ENCODE measurements at places on chromosomes 7 and 10.

DNA sequence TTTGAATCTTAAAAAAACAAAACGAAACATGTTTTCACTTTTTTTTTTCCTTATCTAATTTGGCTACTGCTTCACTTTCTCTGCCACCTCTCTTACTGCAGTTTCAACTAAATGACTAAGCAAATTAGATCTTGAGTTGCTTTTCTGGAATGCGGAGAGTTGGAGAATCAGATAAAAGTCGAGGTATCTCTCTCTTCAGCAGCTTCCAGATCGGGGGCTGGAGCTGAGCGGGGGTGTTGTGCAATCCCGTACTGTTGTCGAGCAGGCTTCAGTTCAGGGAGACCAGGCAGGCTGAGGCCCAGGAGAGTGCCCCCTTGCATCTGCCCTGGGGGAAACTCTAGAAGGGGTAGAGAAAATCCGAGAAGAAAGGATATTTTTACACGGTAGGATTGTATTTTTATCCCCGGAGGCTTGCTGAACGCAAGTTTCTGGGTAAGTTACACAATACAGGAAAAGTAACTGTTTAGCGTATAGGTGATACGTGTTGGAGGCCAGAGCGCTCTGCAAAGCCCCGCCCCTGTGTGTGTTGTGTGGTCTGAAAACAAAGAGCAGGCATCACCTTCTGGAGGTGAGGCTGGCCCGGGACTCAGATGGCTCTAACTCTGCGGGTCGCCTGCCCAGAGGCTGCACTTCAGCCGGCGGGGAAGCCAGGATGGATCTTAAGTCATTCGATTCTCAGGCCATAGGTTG lies 116.6 kb downstream of the KLF6 start:
- peak; percentile 62 for DNase-seq

DNA sequence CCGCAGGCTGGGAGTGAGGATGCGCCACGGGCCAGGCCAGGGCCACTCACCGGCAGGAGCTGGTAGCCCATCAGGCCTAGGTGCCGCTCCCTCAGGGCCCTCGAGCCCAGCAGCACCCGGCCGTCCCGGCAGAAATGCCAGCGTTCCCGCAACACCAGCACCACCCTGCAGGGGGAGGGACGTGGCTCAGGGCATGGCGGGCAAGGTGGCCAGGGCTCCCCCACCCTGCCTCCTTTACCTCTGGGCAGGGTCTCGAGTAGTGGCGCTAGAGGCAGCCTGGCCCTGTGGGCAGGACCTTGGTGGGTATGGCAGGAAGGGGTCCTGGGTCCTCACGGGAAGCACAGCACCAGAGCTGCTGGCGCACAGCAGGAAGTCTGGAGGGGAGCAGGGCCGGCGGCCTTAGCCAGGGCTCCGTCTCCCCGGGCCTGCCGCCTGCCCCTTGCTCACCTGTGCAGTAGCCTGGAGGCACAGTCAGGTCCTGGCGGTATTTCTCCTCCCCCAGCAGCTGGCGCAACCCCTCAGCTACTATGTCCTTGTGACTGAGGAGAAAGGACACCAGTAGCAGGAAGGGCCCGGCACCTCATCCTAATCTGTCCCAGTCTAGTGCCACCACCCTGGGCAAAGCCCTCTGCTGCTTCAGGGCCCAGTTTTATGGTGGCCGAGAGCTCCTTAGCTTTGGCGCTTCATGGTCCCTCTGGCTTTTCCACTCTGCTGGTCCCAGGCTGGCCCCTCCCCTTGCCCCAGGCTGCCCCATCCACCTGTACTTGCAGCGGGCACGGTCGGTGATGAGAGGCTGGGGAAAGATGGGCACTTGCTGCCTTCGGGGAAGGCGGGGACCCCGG lies 3.5 kb downstream of the FASTK start:
- DNase-seq, result no peak

DNA sequence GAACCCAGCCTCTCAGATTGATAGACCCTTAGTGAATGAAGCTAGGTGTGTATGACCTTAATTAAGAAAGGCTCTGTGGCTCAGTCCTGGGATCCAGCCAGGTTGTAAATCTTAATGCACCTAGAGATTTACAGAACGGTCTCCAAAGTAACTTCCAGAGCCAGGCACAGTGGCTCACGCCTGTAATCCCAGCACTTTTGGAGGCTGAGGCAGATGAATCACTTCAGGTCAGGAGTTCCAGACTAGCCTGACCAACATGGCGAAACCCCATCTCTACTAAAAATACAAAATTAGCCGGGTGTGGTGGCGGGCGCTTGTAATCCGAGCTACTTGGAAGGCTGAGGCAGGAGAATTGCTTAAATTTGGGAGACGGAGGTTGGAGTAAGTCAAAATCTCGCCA lies 24.3 kb downstream of the CALHM2 start:
- no peak for DNase-seq

DNA sequence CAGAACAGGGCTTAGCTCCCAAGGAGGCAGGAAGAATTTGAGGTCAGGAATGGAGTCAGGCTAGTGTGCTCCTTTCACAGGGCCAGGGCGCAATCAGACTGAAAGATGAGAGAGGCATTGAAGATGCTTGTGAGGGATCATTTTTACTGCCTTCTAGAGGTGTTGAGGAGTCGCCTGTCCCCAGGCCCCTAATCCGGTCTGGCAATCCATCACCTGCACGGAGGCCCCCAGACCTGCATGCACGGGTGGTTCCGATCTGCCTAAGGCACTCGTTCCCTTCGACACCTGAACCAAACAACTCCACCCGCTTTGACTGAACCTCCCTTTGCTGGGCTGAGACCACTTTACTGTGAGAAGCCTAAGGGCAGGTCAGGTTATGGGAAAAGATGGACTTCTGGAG lies 8.0 kb downstream of the FOXI2 start:
- DNase-seq, result no peak

GRCh38 chr7:27164045-27164366 lies 1.3 kb downstream of the HOXA9 start:
- DNase-seq, result no peak

- no peak for DNase-seq
Measured at GRCh38 chr10:80596391-80597257, 58.9 kb downstream of the SH2D4B start.

GRCh38 chr7:42319631-42320030 lies 82.6 kb upstream of the GLI3 start:
- no peak for DNase-seq

DNA sequence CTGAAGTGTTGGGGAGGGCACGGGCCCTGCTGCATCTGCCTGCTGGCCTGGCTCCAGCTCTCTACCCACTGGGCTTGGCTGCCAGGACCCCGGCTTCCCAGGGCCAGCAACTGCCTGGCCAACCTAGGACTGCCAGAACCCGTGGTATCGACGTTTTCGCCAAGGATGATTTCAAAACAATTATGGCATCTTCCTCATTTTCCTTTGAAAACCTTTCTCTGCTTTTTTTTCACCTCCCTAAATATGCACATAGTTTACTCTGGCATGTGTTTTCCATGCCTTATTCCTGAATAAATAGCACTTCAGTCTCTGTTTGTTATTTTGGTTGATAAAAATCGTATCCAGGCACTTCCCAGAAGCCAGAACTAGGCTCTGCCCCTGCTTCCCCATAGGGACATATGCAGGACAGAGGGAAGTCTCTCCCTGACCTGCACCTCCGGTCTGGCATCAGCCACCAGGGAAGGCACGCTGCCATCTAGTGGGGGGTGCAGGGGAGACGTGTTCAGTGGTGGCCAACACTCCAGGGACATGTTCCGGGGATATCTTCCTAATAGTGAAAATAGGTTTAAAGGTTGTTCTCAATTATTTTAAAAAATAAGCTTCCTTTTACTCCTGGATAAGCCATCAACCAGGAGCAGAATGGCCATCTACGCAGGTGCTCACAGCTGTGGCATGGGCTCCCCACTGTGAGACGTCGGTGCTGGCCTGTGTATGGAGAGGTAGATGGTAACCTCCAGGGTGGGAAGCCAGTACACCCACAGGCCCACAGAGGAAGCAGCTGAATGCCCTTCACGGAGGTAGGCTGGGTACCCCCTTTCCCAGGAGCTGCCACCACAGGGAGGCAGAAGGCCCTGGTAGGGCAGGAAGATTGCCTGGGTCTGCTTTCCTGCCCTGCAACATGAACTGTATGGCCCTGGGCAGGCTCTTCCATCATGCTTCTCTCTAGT lies 30.7 kb upstream of the ANTXRL start:
- DNase-seq, result no peak

DNA sequence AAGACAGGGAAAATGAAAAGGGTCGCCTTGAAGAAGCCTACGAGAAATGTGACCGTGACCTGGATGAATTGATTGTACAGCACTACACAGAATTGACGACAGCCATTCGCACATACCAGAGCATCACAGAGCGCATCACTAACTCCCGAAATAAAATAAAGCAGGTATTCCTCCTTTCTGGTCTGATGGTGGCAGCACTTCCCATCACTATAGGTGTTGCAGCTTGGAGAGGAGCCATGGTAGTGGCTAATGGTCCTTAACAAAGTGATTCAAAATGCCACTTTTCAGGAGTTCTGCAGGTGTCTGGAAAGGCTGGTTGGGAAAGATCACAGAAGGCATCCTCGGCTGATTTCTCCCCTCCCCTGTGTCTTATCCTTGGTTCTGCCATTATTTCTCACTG lies 22.1 kb downstream of the EXOC4 start:
- DNase-seq, result no peak

DNA sequence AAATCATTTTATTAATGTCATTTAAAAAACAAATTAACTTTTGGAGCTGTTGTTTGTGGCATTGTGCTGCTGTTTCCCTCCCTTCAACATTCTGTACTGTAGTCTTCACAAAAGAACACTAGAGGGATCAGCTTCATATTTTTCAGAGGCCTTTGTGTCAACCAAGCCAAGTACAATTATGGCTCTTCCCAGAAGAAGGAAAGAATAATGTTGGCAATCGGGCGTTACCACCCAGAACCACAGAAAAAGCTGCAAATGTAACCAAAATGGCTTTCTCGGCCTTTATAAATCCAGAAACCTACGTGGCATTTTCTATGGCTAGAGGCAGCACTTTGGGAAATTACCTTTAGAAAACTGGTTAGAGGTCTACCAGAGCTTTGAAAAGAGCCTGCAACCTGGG lies 98.8 kb upstream of the COL1A2 start:
- DNase-seq, result peak; percentile 77

DNA sequence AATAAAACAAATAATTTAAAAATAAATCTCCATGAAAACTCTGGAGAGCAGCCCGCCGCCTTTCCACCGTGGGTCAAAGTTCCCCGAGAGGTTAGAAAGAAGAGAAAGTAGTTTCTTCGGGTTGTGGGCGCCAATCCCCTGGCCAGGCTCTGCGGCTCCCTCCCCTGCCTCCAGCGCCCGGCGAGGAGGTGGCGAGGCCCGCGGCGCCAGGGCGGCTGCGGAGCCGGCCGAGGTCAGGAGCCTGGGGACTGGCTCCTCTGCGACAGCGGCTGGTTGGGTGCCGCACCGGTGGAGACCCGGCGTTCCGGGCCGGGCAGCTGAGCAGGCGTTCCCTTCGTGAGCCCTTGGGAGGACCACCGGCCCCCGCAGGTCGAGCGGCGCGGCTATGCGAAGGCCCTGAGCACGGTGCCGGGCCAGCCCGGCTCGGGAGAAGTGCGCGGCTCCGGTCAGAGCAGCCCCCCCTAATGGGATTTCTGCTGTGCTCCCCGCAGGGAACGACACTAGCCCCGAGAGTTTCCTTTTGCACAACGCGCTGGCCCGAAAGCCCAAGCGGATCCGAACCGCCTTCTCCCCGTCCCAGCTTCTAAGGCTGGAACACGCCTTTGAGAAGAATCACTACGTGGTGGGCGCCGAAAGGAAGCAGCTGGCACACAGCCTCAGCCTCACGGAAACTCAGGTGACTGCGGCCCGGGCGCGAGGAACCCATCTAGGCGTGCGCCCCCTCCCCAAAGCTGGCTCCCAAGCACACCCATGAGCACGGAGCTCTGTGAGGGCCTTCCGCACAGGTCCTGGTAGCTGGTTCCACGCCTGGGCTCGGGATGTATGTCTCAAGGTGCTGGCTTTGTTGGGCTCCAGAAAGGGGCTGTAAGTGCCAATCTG lies 2.8 kb downstream of the EMX2 start:
- no peak for DNase-seq

DNA sequence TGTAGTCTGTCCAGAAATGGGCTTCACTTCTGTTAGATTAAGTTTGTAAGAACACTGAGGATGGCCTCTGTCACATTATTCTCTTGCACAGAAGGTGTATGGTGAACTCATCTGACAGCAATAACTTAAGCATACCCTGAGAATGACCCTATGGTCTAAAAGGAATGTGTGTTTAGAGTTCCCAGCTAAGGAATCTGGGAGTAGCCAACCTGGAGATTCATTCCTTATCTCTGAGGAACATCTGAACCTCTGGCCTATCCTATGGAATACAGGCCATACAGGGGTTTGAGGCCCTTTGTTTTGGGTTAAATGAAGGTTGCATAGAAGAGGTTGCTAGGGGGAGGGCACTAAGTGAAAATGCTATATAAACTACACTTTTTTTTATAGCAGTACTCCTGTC lies 41.4 kb downstream of the LAMB4 start:
- no peak for DNase-seq

- no peak for DNase-seq
Measured at GRCh38 chr10:87925570-87925969, 62.1 kb downstream of the PTEN start.

- DNase-seq, result no peak
Measured at GRCh38 chr10:92242910-92243671, 47.8 kb downstream of the CPEB3 start.

DNA sequence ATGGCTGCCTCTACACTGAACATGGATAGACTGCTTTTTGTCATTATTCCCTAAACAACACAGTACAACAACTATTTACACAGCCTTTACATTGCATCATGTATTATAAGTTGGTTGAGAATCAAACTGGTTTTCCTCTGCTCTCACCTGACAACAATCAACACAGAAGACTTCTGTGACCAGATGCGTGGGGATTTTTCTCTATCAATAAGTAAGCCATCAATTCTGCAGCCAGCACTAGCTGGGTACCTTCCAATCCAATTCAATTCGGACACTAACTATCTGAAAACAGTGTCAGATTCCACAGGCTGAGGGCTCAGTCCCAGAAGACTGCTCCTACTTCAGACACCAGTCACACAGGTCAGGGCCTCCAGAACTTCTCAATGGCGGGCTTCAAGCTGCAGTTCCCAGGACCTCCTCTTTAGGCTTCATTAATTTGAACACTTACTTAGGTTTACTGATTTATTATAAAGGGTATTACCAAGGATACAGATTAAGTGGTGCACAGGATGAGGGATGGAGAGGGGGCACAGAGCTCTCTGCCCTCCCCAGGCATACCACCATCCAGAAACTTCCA lies 36.4 kb upstream of the ASL start:
- no peak for DNase-seq

DNA sequence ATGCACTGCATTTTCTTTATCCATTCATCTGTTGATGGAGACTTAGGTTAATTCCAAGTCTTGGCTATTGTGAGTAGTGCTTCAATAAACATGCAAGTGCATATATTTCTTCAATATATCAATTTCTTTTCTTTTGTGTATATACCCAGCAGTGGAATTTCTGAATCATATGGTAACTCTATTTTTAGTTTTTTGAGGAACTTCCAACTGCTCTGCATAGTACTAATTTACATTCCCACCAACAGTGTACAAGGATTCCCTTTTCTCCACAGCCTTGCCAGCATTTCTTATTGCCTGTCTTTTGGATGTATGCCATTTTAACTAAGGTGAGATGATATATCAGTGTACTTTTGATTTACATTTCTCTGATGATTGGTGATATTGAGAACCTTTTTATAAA lies 145.2 kb downstream of the LYZL1 start:
- no peak for DNase-seq
